ENCODE measurements at places on chromosomes 3 and 15. TPM values are rescaled to one million over a fixed set of nuclear protein-coding genes. Genes with fewer than 3 reads are reported as not detected.

DNA sequence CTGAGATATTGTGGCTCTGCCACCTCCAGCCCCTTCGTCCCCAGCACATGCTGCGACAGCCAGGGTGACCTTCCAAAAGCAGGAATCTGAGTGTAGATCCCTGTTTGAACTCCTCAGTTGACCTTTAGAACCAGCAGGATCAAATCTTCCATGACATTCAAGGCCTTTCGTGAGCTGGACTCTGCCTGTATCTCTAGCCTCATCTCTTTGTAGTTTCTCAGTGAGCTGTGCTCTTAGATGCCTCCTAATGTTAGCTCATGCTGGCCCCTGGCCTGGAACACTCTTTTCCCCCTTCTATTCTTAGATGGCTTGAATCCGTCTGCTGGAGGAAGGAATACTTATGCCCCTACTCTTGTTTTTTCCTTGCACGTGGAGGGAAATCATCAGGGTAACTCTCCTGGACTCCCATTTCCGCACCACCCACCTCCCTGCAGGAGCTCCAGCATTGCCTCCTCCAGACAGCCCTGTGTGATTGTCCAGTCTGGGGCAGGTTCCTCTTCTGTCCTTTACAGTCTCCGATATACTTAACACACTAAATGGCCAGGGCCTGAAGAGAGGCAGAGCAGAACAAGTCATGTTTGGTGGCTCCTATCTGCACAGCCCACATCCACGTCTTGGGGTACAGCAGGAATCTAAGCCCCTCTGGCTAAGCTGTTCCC lies 26.7 kb upstream of the CHRNB4 start:
- DNase-seq = no peak

- peak; percentile 12 for DNase-seq
Observed at GRCh38 chr15:43948691-43949325, 122.0 kb downstream of the WDR76 start.

DNA sequence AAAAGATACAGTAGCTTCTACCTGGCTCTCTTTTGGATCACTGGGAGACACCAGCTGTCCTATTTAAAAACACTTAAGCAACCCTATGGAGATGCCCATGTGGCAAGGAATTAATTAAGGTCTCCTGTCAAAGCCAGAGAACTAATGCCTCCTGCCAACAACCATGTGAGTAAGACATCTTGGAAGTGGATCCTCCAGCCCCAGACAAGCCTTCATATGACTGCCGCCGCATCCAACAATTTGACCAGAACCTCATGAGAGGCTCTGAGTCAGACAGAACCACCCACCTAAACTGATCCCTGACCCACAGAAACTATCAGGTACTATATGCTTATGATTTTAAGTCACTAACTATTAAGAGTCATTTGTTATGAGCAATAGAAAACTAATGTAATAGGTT lies 22.3 kb downstream of the IFT80 start:
- DNase-seq = no peak

DNA sequence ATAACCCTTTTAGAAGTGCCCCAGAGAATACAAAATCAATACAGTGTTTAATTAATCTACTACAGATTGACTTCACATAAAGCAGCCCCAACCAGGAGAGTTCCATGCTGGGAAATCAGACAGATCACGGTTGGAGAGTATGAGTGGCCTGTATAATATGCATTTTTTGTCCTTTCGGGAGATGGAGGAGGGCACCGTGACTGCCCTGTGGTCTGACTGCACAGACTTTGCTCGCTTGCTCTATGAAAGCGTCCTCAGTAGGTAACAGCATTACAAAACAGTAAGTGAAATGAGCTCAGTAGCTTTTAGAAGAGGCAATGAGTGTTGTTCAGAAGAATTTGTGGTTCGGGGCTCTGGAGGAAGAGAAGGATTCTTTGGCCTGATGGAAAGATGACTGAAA lies 34.2 kb upstream of the SKIL start:
- no peak for DNase-seq

DNA sequence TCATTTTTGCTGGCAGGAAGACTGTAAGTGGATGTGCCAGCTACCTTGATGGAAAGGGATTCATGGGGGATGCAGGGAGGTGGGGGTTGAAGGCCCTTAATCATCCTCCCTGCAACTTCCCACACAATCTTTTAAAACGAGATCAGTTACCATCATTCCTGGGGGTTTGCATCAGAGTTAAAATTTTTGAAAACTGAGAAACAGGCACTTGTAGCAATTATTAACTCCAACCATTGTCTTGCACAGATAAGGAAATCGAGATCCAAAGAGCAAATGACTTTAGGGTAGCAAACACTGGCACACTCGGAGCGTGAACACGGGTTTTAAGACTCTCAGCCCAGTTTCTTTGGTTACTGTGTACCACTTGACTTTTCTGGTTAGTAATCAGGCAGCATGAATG lies 41.9 kb downstream of the GPD1L start:
- DNase-seq = no peak

GRCh38 chr3:122299872-122300460 lies 25.1 kb upstream of the CSTA start:
- DNase-seq = peak; percentile 32

- DNase-seq = no peak
Observed at GRCh38 chr3:48241796-48242455, 1.0 kb downstream of the ZNF589 start.

- no peak for DNase-seq
Observed at GRCh38 chr3:58188921-58189451, 21.8 kb downstream of the DNASE1L3 start.

The CTXN2 gene
- 0.10 TPM for total RNA-seq

GRCh38 chr3:51311055-51311454 lies 74.0 kb upstream of the MANF start:
- peak; percentile 32 for DNase-seq

DNA sequence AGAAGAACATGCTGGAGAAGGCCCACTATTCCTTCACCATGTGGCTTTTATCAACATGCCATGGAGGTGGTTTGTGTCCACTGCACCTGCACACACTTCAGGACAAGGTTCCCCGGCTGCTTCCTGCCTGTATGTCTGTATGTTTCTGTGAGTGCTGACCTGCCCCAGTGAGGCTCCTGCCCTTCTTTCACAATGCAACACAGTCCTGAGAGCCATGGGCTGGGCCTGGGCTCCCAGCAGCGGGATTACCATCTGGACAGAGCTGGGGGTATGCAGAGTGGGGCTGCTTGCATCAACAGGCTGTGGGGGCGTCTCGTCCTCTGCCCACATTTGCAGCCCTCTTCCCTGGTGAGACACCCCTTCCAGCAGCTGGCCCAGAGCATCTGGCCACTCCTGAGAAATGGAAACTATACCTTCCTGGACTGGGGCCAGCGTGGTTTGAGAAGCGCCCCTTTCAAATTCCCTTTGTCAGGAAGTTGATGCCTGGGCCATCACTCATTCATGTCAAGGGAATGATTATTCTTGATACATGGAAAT lies 29.3 kb upstream of the C15orf39 start:
- no peak for DNase-seq

DNA sequence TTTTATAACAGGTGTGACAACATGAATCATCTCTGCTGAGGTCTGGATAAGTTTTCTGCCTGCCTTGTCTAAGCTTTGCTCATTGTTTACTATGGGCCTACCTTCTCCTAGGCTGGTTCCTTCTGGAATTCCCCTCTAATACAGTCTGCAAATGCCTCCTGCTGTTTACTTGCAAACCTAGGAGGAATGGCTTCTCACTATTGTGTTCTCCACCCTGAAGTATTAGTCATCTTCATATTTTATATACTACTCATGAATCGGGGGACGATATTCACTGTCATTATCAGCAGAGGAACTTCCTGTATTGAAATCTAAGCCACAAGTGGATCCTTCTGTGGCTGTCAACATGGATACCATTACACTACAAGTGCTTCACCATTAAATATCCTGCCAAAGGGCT lies 154.8 kb downstream of the PLCL2 start:
- DNase-seq = no peak

GRCh38 chr3:14336749-14337598 lies 65.4 kb upstream of the SLC6A6 start:
- DNase-seq = no peak

DNA sequence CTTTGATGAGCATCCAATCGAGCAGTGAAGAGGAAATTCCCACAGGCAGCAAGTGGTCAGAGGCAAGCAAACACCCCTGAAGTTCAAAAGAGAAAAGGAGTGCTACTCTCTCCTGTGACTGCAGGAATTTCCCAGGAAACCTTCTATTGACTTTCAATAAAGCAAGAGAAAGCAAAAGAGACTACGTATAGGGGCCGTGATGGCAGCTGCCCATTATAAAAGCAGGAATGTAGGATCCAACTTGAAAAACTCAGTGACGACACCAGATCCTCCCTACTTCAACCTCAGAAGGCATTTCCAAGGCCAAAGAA lies 53.1 kb upstream of the IP6K2 start:
- DNase-seq = no peak

The BFSP2 gene
- 1.6 TPM for total RNA-seq

DNA sequence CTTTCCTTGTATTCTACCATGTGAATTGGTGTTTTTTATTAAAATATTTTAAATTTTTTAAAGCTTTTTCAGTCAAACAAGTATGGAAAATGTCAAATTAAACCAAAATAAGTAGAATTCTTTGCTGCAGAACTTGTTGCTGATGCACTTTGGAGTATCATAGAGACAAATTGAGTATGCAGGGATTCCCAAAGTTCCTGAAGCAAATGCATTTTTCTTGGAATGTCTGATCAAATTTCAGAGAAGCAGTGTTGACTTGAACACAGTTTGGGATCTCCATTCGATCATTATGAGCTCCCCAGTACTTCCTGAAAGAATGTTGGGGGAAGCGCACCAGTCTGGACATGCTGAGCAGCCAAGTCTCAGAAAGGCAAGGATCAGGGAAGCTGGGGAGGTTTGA lies 517.8 kb upstream of the CFAP20DC start:
- no peak for DNase-seq

DNA sequence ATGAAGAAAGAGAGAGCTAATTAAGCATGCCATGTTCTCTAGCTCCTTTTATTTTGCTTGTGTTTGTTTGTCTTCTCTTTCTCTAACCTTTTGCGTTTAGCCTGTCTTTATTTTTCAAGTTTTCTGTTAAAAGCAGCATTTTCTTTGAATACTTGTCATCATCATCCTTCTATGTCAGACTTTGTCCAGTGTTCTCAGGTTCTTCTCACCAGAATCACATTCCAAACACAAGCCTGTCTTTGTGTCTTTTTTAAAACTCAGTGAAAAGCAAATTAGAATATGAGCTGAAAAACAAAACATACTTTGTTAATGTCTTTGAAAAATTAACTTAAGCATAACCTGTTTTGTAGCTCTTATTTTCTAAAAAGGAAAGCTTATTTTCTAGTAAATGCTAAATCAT lies 62.4 kb downstream of the LEKR1 start:
- no peak for DNase-seq

DNA sequence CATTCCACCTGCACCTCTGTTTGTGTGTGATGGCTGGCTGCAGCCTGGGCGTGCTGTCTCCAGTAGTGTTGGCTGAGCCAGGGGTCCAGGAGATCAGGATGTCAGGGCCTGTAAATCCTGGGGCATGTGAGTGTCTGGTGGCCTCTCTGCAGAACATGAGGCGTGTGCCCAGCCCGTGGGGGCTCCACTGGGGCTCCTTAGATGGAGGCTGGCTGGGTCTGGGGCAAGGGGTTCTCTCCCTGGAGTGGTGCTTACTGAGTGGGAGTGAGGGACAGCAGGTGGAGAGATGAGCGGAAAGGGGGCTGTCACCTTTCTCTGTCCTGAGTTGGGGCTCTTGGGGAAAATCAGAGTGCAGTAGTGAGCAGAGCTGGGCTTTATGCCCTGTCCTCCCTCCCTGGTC lies 152.2 kb downstream of the CHDH start:
- DNase-seq = no peak

The GP9 gene
- not detected for total RNA-seq

- no peak for DNase-seq
Observed at GRCh38 chr3:26260139-26260538, 362.4 kb upstream of the LRRC3B start.

- DNase-seq = peak; percentile 20
Observed at GRCh38 chr15:66115568-66116206, 137.9 kb downstream of the MEGF11 start.

GRCh38 chr3:24100696-24101402 lies 155.8 kb downstream of the NR1D2 start:
- DNase-seq = no peak

- peak; percentile 20 for DNase-seq
Observed at GRCh38 chr3:54427941-54428871, 305.9 kb downstream of the CACNA2D3 start.

DNA sequence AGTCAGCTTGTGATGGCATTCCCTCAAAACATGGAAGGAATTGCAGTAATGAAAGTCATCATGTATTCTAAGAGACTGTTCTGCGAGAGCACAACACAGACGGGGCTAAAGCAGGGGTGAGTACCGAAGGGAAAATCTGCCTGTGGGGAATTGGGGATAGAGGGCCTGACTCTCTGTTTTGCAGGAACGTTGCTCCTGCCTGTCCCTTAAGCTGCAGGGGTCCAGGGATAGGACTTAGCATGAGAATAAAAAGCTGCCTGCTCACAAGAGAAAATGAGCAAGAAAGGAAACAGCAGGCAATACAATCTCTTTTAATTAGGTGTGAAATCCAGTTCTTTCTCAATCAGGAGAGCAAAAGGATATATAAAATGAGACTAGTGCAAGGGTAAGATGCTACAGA lies 62.2 kb downstream of the TIGIT start:
- DNase-seq = no peak

GRCh38 chr15:31468911-31469785 lies 142.5 kb downstream of the KLF13 start:
- DNase-seq = no peak

DNA sequence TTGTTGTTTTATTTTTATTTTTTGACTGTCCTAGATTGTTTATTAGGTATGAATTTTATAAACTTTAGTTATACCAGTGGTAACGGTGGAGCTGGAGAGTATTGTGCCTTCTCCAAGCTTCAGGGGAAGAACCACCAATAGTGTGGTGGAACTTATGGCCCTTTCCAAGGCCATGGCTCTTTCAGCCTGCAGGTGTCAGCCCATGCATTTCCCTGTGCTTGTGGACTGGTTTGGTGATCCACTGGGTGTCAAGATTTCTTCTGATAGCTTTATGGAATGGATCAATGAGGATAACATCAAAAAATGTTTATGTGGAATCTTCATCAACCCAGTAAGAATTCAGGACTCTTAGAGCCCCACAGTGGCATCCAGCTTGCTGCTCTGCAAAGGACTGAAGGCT lies 19.2 kb upstream of the SCAMP5 start:
- no peak for DNase-seq

The RAB6B gene
- not detected for total RNA-seq

The REC114 gene
- not detected for total RNA-seq

- no peak for DNase-seq
Observed at GRCh38 chr3:72189339-72189738, 404.4 kb upstream of the PROK2 start.

The SAMD7 gene
- total RNA-seq = 0.12 TPM
